Stimulated activated CD8-positive, alpha-beta memory T cell treated with anti-CD3 and anti-CD28 coated beads, Interleukin-2, amount 100 ng/mL, for 1 hour (primary cell): ENCODE measurements at places on chromosomes 16 and 17.

DNA sequence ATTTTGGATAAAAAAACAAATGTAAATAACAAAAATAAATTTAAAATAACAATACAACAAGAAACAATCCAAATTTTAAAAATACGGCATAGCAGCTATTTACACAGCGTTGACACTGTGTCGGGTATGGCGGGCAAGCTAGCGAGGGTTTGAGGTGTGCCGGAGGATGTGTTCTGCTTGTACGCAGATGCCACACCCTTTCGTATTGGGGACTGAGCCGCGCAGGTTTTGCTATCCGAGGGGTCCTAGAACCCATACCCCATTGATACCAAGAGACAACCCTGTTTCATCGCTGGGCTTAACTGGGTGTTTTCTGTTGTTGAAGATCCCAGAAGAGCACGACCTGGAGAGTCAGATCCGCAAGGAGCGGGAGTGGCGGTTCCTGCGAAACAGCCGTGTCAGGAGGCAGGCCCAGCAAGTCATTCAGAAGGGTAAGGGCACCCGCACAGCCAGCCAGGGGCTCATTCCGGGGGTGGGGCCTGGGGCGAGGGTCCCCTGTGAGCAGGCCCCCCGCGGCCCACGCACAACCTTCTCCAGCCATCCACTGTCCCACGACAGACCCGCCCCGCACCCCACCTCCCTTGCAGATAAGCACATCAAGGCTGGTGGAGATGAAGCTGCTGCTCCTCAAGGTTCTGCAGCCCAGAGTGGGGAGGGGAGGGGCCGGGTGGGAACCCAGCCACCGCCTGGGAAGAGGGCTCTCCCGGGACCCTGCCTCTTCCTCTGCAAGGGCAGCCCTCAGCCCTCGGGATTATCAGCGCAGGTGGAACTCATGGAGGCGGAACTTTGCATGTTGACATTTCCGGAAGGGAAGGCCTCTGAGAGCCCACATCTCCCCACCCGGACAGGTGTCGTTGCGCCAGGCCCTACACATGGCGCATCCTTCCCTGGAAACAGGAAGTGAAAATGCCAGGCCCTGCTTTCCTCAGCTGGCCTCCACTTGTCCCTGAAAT lies 51.2 kb upstream of the CHMP6 start:
- no peak for DNase-seq

GRCh38 chr17:41992576-41992975 lies 24.7 kb downstream of the DNAJC7 start:
- DNase-seq: no peak

DNA sequence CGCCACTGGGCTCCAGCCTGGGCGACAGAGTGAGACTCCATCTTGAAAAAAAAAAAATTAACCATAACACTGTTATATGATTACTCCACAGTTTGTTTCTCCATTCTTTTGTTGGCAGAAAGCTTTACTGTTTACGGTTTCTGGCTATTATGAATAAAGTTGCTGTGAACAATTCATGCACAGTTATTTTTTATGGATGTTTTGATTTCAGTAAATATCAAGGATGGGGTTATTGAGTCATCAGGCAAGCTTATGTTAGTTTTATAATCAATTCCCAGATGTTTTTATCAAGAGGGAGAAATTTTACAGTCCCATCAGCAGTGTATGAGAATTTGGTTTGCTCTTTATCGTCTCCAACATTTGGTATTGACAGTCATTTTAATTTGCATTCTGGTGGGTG lies 67.9 kb downstream of the TAOK1 start:
- DNase-seq: no peak

DNA sequence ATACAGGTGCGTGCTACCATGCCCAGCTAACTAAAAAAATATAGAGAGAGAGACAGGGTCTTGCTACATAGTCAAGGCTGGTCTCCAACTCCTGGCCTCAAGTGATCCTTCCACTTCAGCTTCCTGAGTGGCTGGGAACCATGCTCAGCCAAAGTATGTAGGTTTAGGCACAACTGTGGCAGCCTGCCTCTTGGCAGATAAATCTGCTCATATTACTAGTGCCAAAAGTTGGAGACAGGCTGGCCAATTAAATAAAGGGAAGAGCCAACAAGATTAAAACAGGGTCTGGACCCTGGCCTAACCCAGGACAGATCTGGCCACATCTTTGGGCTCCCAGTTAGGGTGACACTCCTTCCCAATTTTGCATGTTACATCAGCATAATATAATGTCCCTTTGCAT lies 151.7 kb downstream of the CBLN1 start:
- DNase-seq: no peak

GRCh38 chr17:6525141-6525540 lies 31.2 kb downstream of the PITPNM3 start:
- DNase-seq: no peak

- no peak for DNase-seq
Measured at GRCh38 chr17:77391668-77392375, 251.1 kb downstream of the SEC14L1 start.

- DNase-seq: peak; percentile 53
Measured at GRCh38 chr16:28326881-28327610, 34.7 kb downstream of the SBK1 start.

- no peak for DNase-seq
Measured at GRCh38 chr17:77466140-77466539, 325.4 kb downstream of the SEC14L1 start.

DNA sequence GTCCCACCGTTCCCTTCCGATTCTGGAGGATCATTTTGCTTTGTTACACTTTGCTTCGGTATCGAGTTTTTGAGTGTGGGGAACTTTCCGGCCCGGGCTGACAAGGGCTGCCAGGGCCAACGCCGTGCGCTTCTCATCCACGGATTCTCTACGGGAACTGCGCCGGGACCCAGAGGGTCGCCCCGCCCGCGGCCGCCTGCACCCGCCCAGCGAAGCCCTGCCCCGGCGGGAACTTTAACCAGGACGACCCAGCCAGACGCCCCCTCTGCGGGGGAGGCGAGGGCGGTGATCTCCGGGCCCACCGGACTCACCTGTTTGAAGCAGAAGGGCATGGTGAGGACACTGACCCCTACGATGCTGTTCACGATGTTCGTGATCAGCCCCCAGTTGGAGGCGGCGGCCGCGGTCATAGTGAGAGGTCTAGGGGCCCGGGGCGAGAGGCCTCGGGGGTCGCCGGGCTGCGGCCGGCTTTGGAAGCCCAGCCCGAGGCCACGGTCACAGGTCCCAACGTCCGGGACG lies 536 bp downstream of the SLC38A10 start:
- DNase-seq: no peak

DNA sequence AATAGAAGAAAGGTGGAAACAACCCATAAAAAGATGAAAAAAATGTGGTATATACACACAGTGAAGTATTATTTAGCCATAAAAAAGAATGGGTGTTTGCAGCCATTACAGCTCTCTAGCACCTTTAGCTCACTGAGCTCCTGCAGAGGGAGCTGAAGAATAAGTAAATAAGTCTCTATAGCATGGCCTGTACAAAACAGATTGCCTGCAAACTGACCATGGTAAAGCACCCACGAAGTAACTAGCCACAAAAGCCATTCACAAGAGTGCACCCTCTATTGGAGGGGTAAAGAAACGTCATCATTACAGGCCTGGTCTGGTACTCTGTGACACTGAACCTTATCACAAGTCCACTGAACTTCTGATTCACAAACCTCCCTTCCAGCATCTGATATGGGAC lies 76.3 kb downstream of the USP32 start:
- no peak for DNase-seq

GRCh38 chr16:74094962-74095361 lies 201.7 kb upstream of the PSMD7 start:
- DNase-seq: no peak

DNA sequence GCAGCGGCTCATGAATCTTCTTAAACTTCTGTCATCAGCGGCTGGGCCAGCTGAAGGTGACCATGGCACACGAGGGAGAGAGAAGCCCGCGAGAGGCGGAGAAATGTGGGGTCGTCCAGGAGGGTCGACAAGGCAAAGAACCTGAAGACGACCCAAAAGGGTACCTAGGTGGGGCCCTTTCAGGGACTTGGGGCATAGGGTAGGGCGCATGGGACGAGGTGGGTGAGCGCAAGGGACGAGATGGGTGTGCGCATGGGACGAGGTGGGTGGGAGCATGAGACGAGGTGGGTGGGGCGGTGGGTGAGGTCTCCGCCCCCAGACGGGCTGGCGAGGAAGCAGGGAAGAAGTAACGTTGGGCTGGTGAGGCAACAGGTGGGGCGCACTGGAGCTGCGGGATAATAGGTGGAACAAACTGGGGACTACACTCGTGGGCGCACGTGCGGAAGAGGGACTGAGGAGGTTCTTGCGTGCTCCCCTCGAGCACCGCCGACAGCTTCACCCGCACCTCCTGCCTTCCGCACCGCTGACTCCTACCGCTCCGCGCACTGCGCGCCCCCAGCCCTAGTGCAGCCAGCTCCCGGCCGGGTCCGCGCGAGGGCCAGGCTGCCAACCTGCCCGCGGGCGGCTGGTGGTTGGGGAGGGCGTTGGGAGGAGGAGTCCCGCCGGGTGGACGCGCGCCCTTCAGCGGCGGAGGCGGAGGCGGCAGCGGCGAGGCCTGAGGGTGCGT lies 23.2 kb upstream of the CRYM start:
- no peak for DNase-seq

GRCh38 chr16:7979448-7980132 lies 610.7 kb downstream of the TMEM114 start:
- no peak for DNase-seq
